ENCODE measurements at places on chromosomes 3 and 15.

- DNase-seq, result no peak
These were observed 16.7 kb upstream of the WNT7A start for GRCh38 chr3:13896473-13897154.

DNA sequence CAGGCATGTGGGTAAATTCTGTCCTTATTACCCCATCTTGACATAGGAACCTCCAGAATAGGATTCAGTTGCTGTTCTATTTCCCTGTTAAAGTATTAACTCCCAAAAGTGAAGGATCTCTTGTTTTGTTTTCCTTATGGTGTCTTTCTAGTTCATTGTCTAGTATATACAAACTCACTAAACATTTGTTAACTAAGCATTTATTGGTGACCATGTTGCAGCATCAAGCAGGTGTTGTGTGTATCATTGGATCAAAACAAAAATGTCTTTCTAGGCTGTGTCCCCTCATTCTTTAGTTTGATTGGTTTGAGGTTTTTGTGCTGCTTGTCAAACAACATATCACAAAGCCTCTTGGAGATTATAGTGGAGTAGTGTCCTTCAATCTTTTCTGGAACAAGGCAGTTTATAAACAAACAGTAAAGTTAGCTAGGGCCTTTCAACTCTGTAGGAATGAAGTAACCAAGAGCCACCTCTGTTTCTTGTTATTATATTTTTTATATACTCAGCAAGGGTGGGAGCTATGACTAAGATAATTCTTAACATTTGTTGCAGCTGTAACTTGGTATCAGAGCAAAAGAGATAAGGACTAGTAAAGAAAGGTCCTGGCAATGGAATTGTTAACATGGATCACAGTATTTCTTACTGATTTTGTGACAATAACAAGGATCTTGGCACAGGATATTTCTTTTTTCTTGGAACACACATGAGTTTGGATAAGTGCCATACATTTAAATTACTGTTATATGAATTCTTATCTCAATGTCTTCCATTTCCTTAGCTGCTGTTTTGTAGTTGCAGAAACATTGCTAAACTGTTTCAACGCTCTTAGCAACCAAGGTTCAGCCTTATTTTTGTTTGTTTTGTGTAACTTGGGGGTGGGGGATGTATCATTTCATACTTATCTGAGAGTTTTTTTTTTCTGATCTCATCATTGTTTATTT lies 49.3 kb downstream of the TMOD3 start:
- no peak for DNase-seq

DNA sequence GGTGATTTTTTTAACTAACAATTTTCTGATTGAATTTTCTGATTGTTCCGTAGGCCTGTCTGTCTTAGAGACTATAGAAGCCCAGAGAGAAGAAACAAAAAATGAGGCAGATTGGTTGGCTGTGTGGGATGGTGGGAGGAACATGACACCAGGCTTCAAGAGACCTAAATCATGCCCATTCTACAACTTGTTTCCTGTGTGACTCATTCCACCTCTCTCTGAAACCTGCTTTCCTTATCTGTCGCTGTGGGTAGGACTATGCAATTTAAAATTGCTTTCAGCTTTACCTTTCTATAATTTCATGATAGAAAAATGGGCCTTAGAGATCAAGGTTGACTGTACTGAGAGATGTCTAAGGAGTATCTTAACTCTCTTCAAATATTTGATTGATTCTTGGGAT lies 44.5 kb downstream of the OXNAD1 start:
- DNase-seq, result no peak

GRCh38 chr3:71478568-71478967 lies 105.0 kb downstream of the FOXP1 start:
- DNase-seq, result no peak

- peak; percentile 25 for DNase-seq
These were observed 45.2 kb upstream of the RASA2 start for GRCh38 chr3:141441381-141442364.

DNA sequence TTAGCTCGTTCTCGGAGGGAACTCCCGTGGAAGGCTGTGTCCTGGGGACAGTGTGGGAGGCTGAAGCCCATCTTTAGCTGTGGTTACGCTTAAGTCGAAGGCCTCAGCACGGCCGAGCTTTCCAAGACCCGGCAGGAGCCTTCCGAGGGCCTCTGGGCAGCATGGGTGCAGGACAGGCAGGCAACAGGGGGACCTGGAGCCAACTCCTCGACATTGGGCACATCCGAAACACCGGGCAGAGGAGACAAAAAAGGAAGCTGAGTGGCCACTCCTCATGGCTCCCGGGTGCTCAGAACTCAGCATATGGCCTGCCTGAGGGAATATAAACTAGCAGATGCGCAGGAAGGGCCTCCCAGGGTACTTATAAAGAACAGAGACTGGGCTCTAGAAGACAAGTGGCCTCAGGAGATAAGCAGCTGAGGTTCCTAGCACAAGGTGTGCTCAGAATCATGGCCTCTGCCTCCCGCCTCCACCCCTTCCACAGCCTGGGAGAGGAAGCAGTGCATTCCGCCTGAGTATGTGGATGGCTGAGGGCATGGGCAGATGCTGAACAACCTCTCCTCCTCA lies 34.1 kb downstream of the ABTB1 start:
- no peak for DNase-seq

DNA sequence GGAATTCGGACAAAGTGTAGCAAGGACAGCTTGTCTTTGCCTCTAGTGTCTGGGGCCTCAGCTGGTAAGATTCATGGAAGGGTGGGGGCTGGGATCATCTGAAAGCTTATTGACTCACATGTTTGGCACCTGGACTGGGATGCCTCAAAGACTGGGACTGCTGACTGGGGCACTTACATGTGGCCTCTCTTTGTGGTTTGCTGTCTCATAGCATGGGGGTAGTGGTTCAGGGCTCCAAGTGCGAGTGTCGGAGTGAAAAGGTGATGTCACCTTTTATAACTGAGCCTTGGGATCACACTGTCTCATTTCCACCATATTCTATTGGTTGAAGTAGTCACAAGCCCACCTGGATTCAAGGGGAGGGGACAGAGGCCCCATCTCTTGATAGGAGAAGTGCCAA lies 6.8 kb downstream of the MFSD1 start:
- DNase-seq, result no peak

DNA sequence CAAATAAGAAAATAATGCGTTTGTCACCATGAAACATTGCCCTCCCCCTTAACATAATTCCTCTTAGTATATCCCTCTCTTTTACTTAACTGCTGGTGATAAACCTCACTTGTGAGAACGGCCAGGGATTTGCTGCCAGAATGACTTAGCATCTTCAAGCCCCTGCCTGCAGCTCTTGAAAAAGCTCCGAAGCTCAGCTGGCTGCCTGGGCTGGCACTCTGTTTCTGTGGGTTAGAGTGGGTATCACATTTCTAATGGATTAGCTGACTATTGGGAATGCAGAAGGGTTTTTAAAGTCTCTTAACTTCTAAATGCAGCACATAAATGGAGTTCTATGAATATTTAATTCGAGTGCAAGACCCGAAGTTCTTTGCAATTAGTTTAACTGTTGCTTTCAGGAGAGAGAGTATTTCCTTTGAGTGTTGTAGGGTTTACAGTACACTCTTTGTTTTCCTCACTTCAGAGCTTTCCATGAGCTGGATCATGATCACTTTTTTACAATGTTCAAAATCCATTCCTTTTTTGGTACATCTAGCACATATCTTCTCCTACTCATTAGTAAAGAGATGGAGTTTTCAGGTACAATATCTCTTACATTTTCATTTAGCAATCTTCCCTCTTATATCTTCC lies 124.7 kb upstream of the RBMS3 start:
- no peak for DNase-seq

DNA sequence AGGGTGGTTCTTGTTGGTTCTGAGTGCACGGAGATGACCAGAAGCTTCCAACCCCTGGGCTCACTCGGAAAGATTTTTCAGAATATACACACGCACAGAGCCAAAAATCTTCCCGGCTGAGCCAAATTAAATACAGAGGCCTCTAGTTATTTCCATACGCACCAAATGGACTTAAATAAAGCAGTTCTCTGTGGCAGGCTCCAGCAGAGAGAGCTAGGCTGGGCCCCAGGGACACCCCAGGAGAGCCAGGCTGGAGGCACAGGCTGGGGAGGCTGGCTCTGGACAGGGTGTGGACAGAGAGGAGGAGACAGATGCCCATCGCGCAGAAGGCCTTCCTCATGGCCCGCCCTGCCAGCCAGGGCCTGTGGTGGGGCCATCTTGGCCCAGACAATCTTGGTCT lies 115.9 kb downstream of the IQSEC1 start:
- no peak for DNase-seq

GRCh38 chr3:19885468-19885867 lies 48.5 kb downstream of the EFHB start:
- no peak for DNase-seq

DNA sequence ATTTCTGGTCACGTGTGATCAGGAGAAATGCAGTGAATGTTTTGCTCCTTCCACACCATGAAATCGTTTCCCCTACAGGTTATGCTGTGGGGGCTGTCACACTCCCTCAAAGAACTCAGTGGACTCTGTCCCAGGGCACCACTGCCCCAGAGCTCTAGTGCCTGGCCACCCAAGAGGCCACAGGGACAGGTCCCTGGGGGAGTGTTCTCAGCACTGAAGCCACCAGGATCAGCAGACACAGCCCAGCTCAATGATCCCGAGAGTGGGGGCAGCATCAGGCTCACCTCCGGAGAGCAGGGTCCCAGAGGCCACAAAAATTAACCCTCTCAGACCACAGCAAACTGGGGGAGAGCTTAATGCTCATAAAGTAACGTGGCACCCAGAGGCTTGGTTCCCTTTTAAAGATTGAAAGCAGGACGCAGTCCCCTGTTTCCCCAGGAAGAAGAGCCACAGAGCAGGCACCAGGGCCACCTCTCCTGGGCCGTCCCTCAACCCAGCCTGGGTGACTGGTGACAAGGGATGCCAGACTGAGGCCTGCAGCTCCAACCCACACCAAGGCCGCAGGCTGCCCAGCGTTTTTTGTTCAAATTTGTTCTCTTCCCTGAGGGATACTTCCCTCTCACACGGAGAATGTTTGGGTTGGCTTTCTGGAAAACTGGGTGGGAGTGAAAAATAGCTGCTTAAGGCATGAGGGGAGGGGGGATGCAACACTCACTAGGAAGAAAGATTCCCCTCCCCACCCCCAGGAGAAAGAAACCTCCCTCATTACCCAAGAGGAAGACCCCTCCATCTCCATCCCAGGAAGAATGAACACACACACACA lies 123.3 kb upstream of the IGF1R start:
- no peak for DNase-seq

- DNase-seq, result no peak
These were observed 269.8 kb downstream of the DIPK2A start for GRCh38 chr3:144241404-144241803.

DNA sequence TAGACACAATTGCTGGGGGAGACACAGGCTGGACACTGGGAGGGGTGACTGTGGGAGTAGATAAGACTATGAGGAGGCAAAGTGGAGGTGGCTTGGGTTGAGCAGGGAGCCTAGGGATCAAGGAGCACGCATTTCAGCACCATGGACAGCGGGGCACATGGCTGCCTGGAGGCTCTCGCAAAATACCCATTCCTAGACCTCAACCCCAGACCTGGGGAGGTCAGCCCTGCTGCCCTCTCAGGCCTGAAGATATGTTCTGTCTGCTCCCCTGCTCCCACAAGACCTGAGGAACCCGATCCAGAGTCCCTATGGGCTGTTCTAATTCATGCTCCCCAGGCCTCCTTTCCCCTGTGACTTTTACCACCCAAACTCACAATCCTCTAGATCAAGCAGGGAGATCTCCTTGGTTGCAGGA lies 16.0 kb upstream of the CPEB1 start:
- no peak for DNase-seq

DNA sequence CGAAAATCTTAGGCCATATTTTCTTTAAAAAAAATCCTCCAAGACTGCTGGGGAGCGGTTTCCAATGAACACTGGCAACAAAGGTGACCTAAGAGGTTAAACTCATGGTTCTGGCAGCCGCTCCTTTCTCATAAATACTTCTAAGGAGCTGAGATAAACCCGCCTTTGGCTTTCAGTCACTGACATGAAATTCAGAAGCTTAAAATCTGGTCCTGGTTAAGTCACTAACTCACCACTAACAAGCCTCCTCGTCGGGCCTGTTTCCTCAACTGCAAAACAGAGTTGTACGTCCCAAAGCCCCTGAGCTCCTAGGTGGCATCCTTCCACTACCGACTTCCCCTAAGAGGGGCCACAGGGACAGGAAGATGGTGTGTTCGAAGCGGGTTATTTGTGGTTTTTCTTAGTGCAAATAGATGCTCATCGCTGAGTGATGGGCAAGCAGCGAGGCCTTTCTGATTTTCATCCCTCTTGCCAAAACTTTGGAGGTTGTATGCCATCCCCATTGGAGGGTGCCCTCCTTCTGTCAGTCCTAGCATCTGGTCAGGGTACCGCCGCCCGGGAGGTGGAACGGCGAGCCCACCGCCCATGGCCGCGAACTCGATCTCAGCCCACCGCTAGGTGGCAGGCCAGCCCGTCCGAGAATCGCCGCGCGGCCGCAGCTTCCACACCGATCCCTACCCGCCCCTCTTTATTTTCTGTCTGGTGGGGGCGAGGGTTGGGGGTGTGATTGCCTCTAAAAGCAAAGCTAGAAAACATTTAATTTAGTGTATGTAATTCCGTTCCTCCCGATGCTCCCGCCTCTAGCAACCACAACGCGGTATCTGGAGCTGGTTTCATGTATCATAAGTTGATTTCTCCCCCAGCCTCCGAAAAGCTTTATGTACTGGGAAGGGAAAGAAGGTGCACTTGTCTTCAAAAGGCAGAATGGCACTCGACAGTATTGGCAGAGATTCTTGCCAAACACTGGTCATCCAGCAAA lies 4.6 kb downstream of the BCL6 start:
- no peak for DNase-seq

GRCh38 chr15:62083194-62084154 lies 16.7 kb downstream of the C2CD4A start:
- DNase-seq, result no peak

DNA sequence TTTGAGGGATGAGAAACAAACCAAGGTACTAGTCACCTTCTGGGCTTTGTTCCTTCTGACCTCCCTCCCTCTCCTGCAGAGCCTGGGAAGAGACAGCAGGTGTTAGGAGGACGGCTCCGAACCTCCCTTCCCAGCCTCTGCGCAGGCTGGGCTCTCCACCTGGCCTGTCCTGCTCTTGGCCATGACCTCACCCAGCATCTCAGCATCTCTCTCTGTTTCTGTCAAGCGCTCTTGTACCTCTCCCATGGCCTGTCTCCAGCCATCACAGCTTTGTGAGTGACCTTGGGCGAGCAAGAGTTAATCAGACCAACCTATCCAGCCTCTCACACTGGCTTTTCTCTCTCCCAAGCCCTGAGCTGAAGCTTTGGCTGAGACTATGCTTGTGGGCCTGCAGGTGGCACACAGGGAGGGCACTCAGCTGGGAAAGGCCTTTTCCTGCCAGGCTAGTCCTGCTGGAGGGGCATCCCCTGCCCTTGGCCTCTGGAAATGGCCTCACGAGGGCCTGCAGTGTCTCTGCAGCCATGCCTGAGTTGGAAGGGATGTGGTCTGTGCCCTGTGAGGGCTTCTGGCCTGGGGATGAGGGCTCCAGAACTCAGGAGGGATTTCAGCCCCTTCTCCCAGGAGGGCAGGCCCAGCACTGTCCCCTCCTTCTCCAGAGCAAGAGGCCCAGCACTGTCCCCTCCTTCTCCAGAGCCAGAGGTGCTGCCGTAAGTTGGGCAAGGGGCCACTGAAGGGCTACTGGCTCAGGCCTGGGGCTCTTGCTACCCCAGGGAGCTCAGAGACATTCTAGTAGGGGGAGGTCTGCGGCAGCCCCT lies 2.1 kb downstream of the CHST13 start:
- no peak for DNase-seq

GRCh38 chr3:28476194-28476593 lies 127.6 kb upstream of the AZI2 start:
- DNase-seq, result peak; percentile 13

GRCh38 chr3:196942915-196943277 lies 568 bp upstream of the NCBP2 start:
- DNase-seq, result no peak
